ENCODE measurements at places on chromosomes 7 and 10. TPM values are rescaled to one million over a fixed set of nuclear protein-coding genes. Genes with fewer than 3 reads are reported as not detected.

DNA sequence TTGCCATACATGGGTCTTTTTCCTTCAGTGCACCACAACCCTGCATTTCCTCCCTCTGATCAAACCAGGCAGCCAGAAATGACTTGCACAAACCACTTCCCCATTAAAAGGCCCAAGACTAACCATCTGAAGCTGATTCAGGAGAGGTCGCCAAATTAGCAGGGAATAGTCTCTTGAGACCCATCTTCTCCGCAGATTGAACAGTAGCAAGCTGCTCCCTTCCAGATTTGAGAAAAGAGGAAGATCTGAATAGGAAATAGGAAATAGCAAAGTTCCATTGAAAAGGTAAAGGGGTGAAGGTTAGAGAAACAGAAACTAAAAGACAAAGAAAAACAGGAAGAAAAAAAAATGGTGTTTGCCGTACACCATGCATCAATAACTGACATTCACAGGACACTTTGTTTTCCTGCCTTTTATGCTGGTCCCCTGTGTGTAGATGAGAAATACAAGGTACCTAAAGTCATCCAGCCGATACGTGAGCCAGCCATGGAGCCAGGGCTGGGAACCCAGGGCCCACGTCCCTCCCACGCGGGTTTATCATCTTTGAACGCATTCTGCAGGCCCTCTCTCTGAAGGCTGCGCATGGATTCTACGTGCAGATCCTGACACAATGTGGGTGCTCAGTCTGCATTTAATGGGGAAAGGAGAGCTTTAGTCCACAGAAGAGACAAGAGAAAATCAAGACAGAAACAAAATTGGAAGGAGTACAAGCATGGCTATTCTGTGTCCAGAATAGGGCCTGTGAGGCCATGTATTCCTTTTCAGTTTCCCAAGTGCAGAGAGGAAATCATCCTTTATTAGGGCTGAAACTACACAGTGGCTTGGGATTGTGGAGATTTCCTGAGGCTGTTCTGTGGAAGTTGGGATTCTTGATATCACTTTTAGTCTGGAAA, 268.4 kb upstream of the NPVF start:
- H3K4me3 ChIP-seq: peak overlapping the region; percentile 77
- H3K36me3 ChIP-seq: no peaks in the 10 kb centered on the region
- DNase-seq: no peak
- no peaks in the 10 kb centered on the region for H3K27me3 ChIP-seq
- peak overlapping the region; percentile 80 for H3K27ac ChIP-seq
- peaks cover 12% of the 10 kb centered on the region for H3K4me1 ChIP-seq

Gene DCLRE1C
- total RNA-seq: 47.1 TPM

DNA sequence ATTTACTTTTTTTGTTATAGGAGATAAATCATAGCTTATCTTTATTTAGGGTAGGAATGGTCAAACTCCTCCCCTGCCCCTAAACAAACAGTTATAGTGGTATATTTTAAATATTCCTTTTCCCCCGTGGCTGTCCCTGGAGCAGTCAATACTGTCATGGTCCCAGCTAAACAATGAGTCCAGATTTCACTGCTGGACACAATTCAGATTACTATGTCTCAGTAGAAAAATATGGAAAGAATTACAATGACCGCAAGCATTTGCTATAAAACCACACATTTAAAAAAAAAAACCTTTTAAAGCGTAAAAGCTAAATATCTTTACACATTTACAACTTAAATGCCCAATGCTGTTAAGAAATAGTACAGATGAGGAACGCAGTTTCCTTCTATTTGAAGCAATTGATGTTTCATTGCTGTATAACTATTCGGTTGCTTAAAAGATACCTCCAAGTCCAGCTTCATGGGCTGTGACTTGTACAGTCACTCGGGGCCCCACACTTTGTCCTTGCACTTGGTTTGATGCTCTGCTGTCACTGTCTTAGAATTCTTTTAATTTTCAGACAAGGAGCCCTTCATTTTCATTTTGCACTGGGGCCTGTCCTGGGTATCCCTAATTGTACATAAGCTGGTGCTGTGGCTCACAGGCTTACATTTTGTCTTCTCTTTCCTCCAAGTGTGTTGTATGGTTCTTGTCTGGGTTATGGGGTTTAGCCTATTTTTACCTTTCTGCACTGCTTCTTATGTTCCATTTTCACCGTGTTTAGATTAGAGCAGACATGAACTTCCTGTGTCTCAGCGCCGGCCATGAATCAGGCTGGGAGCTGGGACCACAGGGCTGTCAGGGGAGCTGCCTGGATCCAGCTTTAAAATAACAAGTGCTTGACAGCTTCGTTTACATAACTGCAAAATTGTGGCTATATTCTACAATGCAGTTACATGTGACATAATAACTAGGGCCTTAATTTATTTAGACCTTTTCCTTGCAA, 530.2 kb upstream of the FZD8 start:
- DNase-seq: no peak
- H3K4me3 ChIP-seq: no peak overlapping the region
- H3K27ac ChIP-seq: no peak overlapping the region

- peaks cover 7% of the 10 kb centered on the region for H3K27me3 ChIP-seq
- H3K4me1 ChIP-seq: peaks cover 2% of the 10 kb centered on the region
- H3K36me3 ChIP-seq: no peaks in the 10 kb centered on the region
- no peak overlapping the region for H3K4me3 ChIP-seq
- no peak for DNase-seq
These were observed 78.9 kb upstream of the EGR2 start for GRCh38 chr10:62895063-62895462.

DNA sequence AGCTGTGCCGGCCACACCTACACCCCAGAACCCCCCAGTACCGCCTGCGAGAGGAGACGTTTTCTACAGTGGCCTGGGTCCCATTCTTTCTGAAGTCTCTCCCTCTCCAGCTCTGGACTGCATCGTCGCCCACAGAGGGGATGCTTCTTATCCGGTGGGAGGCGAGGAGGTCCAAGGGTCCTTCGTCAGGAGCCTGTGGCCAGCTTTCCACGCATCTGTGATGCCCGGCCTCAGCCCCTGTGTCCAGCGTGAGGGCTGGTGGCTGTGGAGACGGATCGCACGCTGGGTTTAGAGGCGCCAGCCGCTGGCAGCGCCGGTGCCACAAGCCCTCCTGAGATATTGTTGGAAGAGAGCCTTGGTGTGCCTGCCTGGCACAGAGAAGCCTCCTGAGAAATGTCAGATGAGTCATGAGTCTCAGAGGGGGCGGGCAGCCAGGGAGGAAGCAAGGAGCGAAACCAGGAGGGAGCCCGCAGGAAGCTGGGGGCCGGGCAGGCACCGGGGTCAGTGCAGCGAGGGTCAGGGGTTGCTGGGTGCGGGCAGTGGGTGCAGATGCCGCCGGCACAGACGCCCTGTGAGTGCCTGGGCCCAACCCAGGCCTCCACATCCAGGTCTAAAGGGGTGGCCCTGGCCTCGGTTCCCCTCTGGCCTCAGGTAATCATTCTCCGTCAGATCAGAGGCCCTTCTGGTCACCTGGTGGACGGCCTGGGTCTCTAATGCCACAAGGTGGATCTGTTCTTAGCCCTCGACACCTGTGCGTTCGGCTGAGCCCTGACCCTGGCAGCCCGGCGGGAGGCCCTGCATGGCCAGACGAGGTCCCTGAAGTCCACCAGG, 86.0 kb upstream of the DIP2C start:
- no peak for DNase-seq
- H3K27me3 ChIP-seq: no peaks in the 10 kb centered on the region
- no peaks in the 10 kb centered on the region for H3K36me3 ChIP-seq
- no peaks in the 10 kb centered on the region for H3K4me1 ChIP-seq

Gene SPDYE6
- total RNA-seq: not detected

Gene IRF5
- 8.2 TPM for total RNA-seq

DNA sequence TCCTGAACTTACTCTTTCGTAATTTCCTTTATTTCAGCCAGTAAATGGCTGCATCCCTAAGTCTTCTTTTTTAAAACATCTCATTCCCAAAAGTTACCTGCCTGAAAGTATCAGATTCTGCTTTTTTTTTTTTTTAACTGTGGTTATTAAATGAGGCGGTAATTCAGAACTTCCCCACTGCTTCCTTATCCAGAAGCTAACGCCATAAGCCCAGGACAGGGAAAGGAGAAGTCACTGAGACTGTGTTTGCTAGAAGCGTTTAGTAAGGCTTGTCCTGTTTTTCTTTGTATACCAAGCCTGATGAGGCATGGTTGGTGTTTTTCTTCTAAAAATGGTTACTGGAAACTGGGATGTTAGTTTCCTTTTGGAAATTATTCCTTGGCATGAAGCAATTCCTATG, 197.8 kb downstream of the CELF2 start:
- no peak overlapping the region for H3K4me3 ChIP-seq
- no peak for DNase-seq
- H3K36me3 ChIP-seq: peaks cover 63% of the 10 kb centered on the region
- peak overlapping the region; percentile 30 for H3K27ac ChIP-seq

Gene ADCY1
- total RNA-seq: 0.03 TPM

DNA sequence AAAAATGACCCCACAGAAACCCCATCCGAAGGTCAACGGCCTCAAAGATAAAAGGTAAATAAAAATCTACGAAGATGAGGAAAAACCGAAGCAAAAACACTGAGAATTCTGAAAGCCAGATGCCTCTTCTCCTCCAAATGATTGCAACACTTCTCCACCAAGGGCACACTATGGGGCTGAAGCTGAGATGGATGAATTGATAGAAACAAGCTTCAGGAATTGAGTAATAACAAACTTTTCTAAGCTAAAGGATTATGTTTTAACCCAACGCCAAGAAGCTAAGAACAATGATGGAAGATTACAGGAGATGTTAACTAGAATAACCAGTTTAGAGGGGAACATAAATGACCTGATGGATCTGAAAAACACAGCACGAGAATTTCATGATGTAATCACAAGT, 127.8 kb downstream of the MACC1 start:
- DNase-seq: no peak
- no peak overlapping the region for H3K4me3 ChIP-seq
- H3K27ac ChIP-seq: no peak overlapping the region

DNA sequence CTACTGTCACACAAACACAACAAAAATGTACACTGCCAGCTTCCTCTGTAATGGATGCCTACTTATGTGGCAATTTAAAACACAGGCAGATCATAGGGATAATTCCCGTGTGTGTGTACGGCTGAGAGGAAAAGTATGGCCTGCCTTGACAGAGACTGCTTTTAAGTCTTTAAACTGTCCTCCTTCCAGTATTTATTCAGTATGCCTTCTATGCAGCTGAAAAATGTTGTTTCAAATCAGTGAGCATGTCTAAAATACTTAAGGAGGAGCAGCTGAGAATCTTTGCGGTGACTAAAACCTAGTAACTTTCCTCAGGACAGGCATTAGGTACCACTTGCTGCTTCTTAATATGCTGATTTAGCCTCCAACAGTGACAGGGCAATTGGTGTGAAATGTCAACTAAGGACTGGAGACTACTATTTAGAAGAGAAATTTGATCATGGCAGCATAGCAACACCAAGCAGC, 126.3 kb downstream of the CACNA2D1 start:
- H3K27ac ChIP-seq: no peak overlapping the region
- H3K4me1 ChIP-seq: no peaks in the 10 kb centered on the region
- H3K36me3 ChIP-seq: no peaks in the 10 kb centered on the region
- no peaks in the 10 kb centered on the region for H3K27me3 ChIP-seq
- H3K4me3 ChIP-seq: no peak overlapping the region

DNA sequence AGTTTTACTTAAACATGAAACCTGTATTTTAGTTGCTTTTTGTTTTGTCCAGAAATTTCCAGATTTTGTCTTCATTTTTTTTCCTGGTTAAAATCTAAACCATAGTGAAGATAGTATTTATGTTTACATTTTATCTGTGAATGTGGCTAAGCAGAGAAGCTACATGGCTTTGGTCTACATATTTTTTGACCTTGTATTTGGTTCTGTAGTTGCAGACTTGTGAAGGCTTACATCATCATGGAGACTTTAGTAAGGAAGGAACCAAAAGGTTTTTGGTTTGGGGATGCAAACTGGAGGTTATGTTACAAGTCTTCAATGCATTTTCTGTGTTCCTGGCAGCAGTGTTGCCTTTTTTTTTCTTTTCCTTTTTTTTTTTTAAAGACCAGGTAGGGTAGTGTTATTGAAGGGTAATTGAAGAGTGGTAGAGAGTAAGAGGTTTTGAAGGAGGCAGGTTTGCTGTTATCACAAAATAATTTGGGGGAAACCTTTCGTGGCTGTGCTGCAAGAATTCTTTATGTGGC, 30.9 kb upstream of the VDAC2 start:
- no peak overlapping the region for H3K4me3 ChIP-seq
- no peaks in the 10 kb centered on the region for H3K27me3 ChIP-seq
- peaks cover 23% of the 10 kb centered on the region for H3K4me1 ChIP-seq

- DNase-seq: no peak
- no peak overlapping the region for H3K27ac ChIP-seq
These were observed 229.1 kb downstream of the PLXNA4 start for GRCh38 chr7:132347123-132347522.

DNA sequence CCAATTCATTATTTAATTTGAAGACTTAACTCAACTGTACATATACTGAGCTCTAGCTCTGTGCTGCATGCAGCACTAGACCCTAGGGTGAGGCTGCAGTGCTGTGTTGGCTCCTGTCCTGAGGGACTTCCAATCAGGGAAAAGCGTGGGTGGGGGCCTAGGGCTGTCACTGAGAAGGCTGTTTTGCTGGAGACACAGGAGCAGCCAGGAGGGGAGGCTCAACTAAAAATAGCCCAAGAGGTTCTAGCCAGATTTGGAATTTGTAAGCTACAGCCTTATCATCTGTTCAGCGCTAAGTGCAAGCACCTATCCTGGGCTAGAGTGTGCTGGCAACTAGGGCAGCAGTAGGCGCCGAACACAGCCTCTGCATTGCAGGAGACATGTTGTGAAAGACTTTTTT, 121.1 kb downstream of the VWC2 start:
- H3K36me3 ChIP-seq: no peaks in the 10 kb centered on the region
- DNase-seq: no peak
- no peaks in the 10 kb centered on the region for H3K4me1 ChIP-seq
- H3K4me3 ChIP-seq: no peak overlapping the region
- H3K27me3 ChIP-seq: no peaks in the 10 kb centered on the region

Gene AOC1
- not detected for total RNA-seq

Gene ODAD2
- not detected for total RNA-seq

DNA sequence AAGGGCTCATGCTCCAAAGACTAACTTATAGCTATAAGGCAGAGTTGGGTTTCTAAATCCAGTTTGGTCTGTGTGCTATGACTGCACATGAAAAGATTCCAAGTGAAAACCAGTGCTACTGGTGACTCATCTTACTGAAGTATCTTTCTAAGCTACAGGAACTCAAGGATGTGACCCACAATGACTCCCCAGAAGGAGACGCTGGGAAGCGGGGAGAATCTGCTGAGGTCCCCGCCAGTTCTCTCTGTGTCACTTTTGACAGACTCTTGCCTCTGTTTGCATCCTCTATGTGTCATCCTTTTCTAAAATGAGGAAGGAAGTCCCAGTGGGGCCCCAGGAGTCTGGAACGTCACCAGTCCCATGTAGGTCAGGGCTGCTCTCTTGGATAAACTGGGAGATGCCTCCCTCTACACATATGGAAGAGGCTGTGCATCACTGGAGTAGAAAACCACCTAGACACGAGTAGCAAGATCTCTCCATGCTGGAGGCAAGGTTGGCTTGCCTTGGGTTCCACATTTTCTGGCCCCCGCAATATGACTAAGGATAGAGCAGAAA, 28.8 kb upstream of the GPR26 start:
- H3K27me3 ChIP-seq: no peaks in the 10 kb centered on the region

- no peak overlapping the region for H3K27ac ChIP-seq
- no peak for DNase-seq
- H3K27me3 ChIP-seq: no peaks in the 10 kb centered on the region
- H3K4me3 ChIP-seq: no peak overlapping the region
- H3K36me3 ChIP-seq: peaks cover 12% of the 10 kb centered on the region
These were observed 29.3 kb downstream of the DYNC2I1 start for GRCh38 chr7:158885624-158886023.

All from activated naive CD8-positive, alpha-beta T cell treated with anti-CD3 and anti-CD28 coated beads, Interleukin-2, amount 10 ng/mL, durations not matched to agents 7 days and 5 days (primary cell).